ENCODE measurements at places on chromosomes 16 and 17.

GRCh38 chr17:82216301-82217119 is 3.9 kb upstream of the CCDC57 start:
- no peak for DNase-seq

DNA sequence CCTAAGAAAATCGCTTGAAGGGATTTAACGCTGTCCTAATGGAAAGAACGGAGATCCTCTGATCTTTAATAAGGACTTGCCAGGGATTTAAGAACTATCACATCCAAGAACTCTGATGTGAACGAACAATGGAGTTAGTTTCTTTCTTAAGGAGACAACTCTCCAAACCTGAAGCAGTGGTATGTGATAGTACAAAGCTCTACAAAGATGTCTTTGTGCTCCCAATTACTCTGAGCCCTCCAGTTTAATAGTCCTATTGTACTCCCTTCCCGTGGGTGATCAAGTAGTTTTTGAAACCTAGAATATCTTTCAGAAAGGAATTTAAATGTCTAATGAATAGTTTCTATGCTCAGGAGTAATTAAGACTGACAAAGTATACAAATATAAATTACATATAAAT is 123.8 kb downstream of the FTO start:
- DNase-seq = no peak

- DNase-seq = no peak
These were observed 5.6 kb downstream of the WSB1 start for GRCh38 chr17:27299384-27300049.

GRCh38 chr16:967077-967541 is 3.7 kb downstream of the LMF1 start:
- no peak for DNase-seq

- no peak for DNase-seq
These were observed 42.5 kb downstream of the TMEM11 start for GRCh38 chr17:21171309-21171922.

DNA sequence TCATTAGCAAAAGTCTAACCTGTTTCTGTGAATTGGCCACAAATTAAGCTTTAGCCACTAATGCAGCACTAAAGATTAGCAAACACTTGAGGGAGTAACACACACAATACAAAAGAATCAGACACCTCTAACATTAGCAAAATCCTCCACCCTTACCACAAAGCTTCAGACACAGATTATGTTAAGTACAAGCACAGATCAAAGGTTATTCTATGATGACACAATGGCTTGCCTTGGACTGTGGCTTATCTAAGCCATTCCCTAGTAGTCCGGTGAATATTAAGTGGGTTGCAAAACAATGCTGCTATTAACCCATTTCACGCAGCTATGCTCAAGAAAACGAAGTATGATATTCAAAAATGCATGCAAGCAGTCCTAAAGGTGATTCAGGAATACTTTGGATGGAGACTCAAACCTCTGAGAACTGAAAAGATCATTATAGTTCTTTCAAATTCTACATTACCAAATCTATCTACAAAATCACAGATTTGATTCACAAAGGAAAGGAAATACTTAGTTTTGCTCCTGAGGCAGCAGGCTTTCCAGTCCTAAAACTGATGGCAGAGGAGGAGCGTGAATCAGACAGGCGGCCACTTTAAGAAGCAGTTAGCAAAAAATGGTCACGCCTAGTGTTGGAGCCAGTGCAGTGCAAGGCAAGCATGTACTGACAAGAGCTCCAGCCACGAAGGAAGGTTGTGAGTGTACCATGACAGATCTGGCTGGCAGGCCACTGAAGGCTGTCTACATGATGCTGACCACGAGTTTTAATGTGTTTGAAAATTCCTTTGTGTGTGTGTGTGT is 67.2 kb downstream of the PARN start:
- no peak for DNase-seq

- no peak for DNase-seq
These were observed 33.1 kb downstream of the SHISA6 start for GRCh38 chr17:11274106-11274505.

DNA sequence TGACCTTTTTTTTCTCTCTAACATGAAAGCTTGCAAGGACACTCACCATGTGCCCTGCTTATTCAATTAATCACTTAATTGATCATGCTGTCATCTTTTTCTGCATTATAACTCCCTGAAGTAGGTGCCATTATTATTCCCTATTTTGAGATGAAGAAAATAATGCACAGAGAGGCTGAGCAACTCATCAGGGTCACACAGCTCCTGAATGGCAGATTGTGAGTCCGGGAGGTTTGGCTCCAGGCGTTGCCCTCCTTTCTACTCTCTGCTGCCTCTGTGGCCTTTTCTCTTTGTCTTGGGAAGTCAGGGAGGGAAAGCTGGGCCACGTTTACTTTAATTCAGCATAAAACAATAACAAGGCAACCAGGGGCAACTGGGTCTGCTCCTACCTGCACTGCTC is 17.2 kb upstream of the N4BP1 start:
- DNase-seq = no peak

DNA sequence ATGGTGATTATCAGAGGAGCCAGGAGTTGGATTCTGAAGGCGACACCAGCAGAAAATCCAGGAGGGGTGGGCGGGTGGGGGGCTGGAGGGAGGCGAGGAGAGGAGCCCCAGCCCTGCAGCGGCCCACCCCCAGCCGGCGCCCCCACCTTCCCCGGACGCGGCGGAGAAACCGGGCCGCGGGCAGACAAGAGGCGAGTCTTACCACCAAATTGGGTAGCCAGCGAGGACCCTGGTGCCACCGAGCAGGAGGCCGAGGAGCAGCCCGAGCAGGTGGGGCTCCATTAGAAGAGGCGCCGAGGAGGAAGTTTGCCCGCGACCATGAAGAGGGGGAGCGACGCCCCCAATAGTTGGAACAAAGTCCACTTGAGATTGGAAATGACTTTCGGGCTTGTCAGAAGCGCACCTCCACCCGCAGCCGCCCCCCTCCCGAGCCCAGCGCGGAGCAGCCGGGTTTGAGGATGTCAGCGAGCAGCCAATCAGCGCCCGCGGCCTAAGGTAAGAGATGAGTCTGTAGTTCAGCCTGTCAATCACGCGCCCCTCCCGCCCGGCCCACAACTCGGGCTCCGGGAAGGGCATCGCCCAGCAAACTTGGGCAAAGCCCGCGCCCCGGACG is at the start of gene WNT3:
TSS of gene WNT3 (minus strand) at position 377 of the 613 bp plus-strand sequence. CDS start at position 282, 95 bp downstream.
- DNase-seq = peak; percentile 13
